ENCODE measurements at places on chromosomes 2 and 18.

- no peak for DNase-seq
Measured at GRCh38 chr2:146189541-146189940, 1655.3 kb upstream of the ACVR2A start.

- peak; percentile 59 for DNase-seq
Measured at GRCh38 chr2:84458551-84459017, 496 bp downstream of the SUCLG1 start.

GRCh38 chr2:169670215-169670651 is 24.0 kb downstream of the CFAP210 start:
- DNase-seq: peak; percentile 52

GRCh38 chr2:30225131-30225762 is 6.1 kb upstream of the LBH start:
- peak; percentile 47 for DNase-seq

DNA sequence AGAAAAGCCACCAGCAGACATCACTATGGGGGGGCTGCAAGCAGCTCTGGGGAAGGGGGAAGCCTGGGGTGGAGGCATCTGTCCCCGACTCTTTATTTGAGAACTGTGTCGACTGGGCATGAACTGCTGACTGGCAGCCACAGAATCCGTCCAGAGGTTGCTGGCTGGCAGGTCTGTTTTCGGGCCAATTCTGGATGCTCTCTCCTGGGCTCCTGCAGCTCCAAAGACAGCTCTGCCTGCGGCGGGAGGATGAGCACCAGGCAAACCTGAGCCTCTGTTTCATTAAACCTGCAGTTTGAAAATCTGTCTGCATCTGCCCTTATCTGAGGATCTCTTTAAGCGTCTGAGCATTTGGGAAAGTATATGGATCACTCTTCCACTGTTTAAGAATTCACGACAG is 34.4 kb upstream of the RPL31 start:
- DNase-seq: no peak

GRCh38 chr2:153871231-153872221 is at the start of gene GALNT13:
TSS of gene GALNT13 (plus strand) at chr2:153871922.
- DNase-seq: peak; percentile 31

- DNase-seq: peak; percentile 43
Measured at GRCh38 chr2:159562248-159562647, 54.1 kb downstream of the BAZ2B start.
